IMR-90 (cell line): ENCODE measurements at places on chromosomes 2 and 18. TPM values are rescaled to one million over a fixed set of nuclear protein-coding genes. Genes with fewer than 3 reads are reported as not detected.

GRCh38 chr2:148643421-148643820 is 1.1 kb upstream of the EPC2 start:
- no peak for DNase-seq

TGFA gene
- total RNA-seq, result not detected in 2 replicates

DNA sequence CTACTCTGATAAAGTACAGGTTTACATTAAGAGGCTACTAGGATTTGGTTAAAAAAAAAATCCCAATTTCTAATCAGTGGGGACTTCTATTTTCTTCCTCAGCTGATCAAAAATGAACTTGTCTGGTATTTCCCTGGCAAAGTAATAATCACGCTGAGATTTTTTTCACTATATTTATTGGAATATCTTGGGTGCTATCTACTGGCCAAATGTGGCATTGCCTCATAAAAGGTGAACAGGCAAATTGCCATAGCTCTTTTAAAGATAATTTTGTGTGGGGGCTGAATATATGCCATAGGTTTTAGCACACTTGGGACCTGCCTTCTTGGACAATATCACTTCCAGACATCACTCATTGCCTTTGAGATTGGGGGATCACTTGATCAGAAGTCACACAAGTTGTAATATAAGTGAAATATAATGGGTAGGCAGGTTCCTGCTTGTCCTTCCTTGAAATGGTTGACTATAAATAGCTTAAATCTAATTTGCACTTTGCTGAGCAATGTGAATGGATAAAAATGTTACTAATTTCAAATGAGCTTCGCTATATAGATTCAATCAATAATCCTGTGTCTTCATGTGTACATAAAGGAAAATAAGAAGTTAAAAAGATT is 7.0 kb upstream of the NXPH2 start:
- peak; percentile 37 for DNase-seq

ADCYAP1 gene
- not detected in 2 replicates for total RNA-seq

DNA sequence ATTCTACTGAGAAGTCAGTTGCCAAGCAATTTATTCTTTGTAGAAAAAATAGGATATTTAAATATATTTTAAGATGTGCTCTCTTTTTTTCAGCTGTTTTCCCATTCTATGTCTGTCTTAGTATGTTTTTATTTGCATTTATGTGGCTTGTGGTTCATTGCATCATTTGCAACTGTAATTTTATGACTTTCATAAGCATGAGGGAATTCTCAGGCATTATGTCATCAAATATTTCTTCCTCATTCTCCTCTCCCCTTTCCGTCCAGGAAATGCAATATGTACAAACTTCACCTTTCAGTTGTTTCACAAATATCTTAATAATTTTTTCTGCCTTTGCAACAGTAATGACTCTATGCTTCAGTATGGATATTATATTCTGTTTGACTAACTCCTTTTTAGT is 560.2 kb upstream of the LRATD1 start:
- DNase-seq, result no peak
